ENCODE measurements at places on chromosomes 4 and X. TPM values are rescaled to one million over a fixed set of nuclear protein-coding genes. Genes with fewer than 3 reads are reported as not detected.

Gene BEND4
- total RNA-seq = 0.05 TPM

Gene MAGEE2
- total RNA-seq = not detected

Gene BRCC3
- total RNA-seq = 30.3 TPM

Gene SMIM31
- not detected for total RNA-seq

Gene PYURF
- 46.2 TPM for total RNA-seq

Gene SH3RF1
- 0.30 TPM for total RNA-seq

Gene SAGE1
- not detected for total RNA-seq

Gene PDLIM5
- total RNA-seq = 27.8 TPM

Gene CT45A1
- not detected for total RNA-seq

Gene S100G
- not detected for total RNA-seq

Gene SPANXA1
- total RNA-seq = not detected

Gene DGAT2L6
- not detected for total RNA-seq

Gene SH3TC1
- total RNA-seq = 17.1 TPM

Gene EVC
- total RNA-seq = 0.61 TPM

Gene ACE2
- not detected for total RNA-seq

Gene UCP1
- not detected for total RNA-seq

Gene CFAP99
- total RNA-seq = not detected

Gene ERVMER34-1
- total RNA-seq = not detected

Gene HSFX3
- total RNA-seq = not detected

Gene NDP
- not detected for total RNA-seq

Gene ANTXR2
- 26.5 TPM for total RNA-seq

Gene GAGE1
- total RNA-seq = not detected

Gene ATP10D
- 2.3 TPM for total RNA-seq

Gene ABCE1
- total RNA-seq = 95.9 TPM

Gene TEX13B
- total RNA-seq = not detected

Gene TMSB15C
- 3.9 TPM for total RNA-seq

Gene UBE2D3
- 398 TPM for total RNA-seq

Gene PABPC1L2A
- total RNA-seq = not detected

Gene SYN1
- total RNA-seq = 0.57 TPM

Gene ALAS2
- not detected for total RNA-seq

Gene TXK
- total RNA-seq = 6.8 TPM

Gene GRIPAP1
- total RNA-seq = 94.5 TPM

Gene RCHY1
- total RNA-seq = 24.9 TPM

Gene RAB9B
- total RNA-seq = 0.98 TPM
